ENCODE measurements at places on chromosomes 7 and 10.

GRCh38 chr10:74033702-74034101 lies 35.8 kb downstream of the VCL start:
- no peak for DNase-seq

DNA sequence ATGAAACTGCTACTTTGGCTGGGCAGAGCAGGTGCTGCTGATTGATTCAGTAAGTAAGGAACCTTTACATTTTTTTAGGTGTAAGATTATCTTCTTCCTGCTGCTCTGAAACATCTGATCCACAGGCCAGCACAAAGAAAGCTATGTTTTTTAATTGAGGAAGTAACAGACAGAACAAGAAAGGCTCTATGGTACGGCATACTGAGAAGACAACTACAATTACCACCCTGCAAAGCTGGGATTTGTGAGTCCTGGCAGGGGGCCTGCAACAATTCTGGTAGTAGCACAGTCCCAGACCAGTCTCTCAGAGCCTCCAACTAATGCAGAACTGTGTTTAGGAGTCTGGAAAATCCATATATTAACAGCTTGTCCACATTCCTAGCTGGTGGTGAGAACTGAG lies 103.0 kb upstream of the LRRTM3 start:
- no peak for DNase-seq

GRCh38 chr10:129038522-129038921 lies 428.5 kb upstream of the MGMT start:
- DNase-seq = no peak

DNA sequence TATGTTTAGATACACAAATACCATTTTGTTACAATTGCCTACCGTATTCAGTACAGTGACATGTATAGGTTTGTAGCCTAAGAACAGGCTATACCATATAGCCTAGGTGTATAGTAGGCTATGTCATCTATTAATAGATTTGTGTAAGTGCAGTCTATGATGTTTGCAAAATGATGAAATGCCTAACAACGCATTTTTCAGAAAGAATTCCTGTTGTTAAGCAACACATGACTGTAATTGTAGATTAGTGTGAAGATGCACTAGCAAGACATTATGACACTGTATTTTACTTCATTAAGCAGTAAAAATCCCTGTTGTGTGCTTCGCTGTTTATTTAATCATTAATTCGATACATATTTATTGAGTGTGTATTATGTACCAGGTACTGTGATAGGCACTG lies 446.0 kb downstream of the SUGCT start:
- DNase-seq = no peak

Measured in NCI-H1436 (cell line).